Caki2 (cell line): ENCODE measurements at places on chromosomes 7 and 10.
A peak's percentile ranks its signal among the peaks of the same experiment; 100 is the strongest.

GRCh38 chr10:72886621-72887020 lies 6.9 kb upstream of the OIT3 start:
- DNase-seq: no peak

DNA sequence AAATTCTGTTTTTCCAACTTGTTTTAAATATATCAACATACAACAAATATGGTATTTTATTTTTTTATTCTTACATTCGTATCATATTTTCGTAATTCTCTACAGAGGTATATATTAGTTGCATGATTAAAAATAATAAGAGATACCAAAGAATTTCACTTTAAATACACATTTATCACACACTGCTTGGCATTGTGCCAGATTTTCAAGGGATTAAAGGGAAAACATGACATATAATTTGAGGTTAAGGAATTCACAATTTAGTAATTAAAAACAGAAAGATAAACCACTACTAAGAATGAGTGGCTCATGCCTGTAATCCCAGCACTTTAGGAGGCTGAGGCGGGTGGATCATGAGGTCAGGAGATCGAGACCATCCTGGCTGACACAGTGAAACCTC lies 484.7 kb upstream of the SORCS1 start:
- DNase-seq: no peak

DNA sequence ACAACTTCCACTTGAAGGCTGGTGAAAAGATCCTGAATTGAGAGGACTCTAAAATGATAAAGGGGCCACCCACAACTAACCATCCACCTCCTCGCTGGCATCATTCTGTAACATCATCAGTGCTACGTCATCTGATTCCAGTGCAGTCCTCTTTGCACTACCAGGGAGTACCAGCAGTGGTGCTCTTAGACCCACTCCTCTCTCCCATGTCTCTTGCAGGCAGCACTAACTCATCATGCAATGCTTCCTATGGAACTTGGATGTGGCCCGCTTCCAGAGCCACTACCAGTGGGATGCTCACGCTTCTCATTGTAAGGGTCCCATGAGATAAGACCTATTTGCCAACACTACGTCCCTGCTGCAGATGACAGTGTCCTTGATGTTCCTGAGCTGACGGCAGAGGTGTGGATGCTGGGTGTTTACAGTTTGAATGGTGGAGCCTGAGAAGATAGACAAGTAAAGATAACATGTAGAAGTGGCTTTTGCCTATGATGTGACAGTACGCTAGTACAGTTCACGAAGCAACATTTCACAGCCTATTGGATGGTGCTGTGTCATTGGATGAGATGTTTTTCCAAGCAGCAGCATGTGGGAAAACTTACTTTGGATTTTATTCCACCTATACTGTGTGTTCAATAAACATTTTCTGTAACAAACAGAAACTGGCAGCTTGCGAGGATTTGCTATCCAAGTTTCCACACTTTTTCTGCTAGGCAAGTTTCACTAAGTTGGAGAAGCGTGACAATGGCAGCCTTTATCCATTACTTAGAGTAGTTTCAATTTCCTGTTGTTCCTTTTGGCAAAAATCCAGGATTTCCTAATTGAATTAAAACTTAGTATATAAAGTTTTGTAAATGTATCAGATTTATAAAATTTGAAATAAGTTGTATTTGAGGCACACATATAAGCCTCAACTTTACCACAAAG lies 35.8 kb upstream of the COBL start:
- DNase-seq: no peak

DNA sequence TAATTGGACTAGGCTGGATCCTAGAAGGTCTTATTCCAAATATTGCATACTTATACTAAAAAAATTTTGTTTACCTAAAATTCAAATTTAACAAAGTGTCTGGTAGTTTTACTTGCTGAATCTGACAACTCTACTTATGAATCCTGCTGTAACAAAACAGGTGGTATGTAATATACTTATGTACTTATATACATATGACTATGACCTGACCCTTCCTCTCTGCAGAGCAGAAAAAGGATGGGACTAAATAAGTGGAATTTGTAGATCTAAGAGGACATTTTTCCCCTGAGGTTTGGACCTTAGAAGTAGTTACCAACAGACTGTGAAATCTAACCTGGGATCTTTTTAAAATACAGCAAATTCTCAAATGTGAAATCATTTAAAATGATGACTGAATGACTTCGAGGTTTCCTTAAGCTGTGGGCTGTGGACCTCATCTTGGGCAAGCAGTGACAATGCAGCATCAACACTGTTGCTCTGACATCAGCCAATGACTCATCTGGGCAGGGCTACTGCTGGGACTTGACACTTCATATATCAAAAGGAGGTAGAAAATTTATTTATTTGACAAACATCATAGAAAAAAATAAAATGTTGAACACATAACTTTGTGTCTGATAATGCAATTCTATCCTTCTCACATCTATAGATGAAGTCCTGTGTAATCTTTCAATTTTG lies 73.6 kb downstream of the RELN start:
- peak; percentile 61 for DNase-seq

DNA sequence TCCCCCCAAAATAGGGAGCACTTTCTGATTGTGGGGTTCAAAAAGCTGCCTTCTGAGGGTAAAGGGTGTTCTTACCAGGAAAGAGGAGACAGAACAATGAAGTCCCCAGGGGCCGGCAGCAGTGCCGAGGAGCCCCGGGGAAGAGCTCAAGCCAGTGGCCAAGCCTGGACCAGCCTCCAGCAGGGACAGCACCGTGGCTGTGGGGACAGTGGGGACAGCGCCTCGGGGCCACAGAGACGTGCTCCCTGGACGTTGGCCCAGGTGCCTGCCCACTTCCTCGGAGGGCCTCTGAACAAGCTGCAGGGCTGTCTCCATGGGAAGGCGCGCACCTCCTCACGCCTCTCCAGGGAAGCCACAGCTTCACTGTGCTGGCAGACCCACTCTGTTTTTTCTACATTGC lies 312.6 kb downstream of the PTPRN2 start:
- no peak for DNase-seq

- DNase-seq: no peak
Observed at GRCh38 chr7:155594163-155594732, 47.9 kb upstream of the CNPY1 start.

- DNase-seq: peak; percentile 84
Observed at GRCh38 chr7:110373416-110373815, 717.5 kb upstream of the LRRN3 start.

- no peak for DNase-seq
Observed at GRCh38 chr10:57799625-57800024, 468.1 kb downstream of the IPMK start.

- DNase-seq: no peak
Observed at GRCh38 chr10:42969909-42970308, 107.0 kb upstream of the RET start.

DNA sequence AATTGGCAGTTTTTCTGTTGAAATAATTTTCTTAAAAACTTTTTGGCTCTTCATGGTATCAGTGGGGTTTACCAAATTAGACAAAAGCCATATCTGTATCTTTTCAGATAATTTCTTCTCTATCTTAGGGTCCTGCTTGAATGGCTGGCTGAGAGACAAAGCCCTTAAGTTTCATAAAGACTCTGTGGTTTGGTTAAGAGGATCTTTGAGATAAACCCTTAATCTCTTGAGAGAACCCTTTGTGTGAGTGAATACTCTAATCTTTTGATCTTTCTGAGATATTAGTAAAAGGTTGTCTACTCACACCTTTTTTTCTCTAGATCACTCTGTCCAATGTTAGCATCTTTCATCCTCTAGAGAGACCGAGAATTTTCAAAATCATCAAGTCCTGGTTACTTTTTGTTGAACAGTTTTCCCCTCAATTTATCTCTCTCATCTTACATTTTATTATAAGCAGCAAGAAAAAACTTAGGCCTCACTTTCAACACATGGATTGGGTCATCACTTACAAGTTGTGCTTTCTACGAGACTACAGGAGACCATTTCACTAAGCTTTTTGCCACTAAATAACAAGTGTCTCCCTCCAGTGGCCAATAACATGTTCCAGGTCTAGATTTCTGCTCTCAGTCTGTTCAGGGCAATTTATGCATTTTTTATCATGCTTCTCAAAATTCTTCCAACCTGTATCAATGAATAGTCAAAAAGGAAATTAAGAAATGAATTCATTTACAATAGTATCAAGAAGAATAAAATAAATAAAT lies 28.4 kb downstream of the DNAJC9 start:
- peak; percentile 12 for DNase-seq

DNA sequence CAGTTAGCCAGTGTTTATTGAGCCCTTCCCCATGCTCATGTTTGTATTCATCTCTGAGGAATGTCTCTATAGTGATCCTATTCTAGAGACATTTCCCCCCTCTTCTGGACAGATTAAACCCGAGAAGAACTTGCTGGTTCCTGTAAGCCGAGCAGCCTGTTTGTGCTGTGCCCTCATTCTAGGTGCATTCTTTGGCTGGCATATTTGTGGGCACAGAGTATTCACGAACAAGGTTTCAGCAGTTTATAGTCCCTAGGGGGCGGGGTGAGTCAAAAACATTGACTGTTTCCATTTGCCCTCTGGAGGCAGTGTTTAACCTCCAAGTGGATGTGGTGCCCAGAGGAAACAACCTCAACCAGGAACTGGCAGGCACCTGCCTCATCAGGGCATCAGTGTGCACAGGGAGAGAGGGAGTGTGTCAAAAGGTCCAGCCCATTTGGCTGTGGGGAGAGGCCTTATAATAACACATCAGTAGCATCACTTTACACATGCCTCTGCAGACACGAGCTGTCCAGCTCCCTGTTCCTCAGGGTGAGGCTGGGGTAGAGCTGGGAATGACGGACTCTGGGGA lies 273.3 kb upstream of the LRGUK start:
- DNase-seq: peak; percentile 90

GRCh38 chr10:128710098-128710797 lies 584.0 kb upstream of the MKI67 start:
- DNase-seq: no peak

- DNase-seq: no peak
Observed at GRCh38 chr10:92091965-92092364, 168.4 kb downstream of the BTAF1 start.

- no peak for DNase-seq
Observed at GRCh38 chr7:138903186-138903820, 77.9 kb downstream of the KIAA1549 start.

GRCh38 chr7:33757563-33758165 lies 147.7 kb upstream of the BMPER start:
- DNase-seq: peak; percentile 32

DNA sequence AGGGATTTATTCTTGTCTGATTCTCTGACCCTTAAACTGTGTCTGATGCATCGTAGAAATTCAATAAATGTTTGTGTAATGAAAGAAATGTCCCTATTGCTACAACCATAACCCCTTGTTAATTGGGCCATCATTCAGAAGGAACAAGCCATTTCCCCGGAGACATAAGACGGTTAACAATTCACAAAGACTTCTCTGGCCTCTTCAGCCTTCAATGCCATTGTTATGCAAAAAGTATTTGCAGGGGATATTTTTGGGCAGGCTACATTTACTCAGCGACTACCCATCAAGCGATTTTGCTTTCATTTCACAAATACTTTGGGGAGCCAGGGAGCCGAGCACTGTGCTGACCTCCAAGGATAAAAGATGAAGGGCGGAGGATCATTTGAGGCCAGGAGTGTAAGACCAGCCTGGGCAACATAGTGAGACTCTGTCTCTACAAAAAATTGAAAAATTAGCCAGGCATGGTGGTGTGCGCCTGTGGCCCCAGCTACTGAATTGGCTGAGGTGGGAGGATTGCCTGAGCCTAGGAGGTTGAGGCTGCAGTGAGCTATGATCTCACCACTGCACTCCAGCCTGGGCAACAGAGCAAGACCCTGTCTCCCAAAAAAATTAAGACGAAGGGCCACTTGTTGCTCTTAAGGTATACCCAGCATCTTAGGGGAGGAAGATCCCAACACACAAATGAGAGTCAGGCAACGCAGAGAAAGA lies 20.0 kb upstream of the SDK1 start:
- DNase-seq: no peak

- DNase-seq: peak; percentile 30
Observed at GRCh38 chr7:66047426-66047825, 28.2 kb upstream of the ASL start.

- DNase-seq: no peak
Observed at GRCh38 chr7:5012985-5013384, 32.7 kb upstream of the RBAK start.

- DNase-seq: no peak
Observed at GRCh38 chr7:37193087-37193774, 255.4 kb downstream of the ELMO1 start.

DNA sequence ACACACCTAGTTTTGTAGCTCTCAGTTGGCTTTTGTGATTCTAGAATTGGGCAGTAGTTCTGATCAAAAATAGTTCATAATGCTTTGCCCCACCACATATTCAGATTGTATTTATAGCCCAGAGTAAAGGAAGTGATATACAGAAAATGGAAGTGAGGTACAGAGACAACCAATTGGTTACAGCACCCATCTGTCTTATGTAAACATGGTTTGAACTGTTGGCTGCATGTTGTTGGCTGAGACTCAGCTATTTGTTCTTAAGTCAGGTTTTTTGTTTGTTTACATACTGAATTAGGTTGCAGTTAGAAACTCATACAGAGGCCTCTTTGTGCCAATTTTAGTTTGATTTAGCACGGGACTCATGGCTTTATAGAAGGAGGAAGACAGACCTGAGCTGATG lies 158.9 kb upstream of the GPR26 start:
- DNase-seq: no peak

DNA sequence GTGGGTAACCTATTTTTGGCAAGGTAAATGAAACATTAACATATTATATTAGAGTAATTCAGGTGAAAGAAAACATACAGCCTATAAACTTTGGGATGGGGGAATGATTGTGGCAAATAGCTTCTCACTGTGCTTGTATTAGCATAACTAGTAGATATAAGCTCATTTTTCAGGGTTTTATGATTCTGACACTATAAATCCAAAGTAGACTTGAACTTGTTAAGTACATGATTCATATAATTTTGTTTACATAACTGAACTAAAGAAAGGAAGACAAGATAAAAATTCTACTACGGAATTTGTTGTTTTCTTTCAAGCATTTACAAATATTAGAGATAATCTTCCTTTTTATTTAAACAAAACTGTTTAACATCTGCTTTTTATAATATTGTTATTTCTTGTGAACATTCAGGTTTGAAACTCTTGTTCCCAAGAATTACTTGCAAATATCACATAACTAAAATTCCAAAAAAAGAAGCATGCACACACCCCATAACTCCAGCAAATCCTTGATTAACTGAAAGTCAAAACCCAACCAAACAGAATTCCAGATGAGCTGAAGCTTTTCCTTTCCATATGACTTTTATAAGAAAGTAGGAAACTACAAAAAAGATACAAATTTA lies 142.3 kb downstream of the JAZF1 start:
- no peak for DNase-seq

GRCh38 chr10:32038777-32039176 lies 17.4 kb downstream of the KIF5B start:
- no peak for DNase-seq

GRCh38 chr7:33872870-33873269 lies 32.5 kb upstream of the BMPER start:
- DNase-seq: no peak

- no peak for DNase-seq
Observed at GRCh38 chr10:96043893-96044715, 721 bp downstream of the CCNJ start.
